ENCODE measurements at places on chromosomes 7 and 10.
A peak's percentile ranks its signal among the peaks of the same experiment; 100 is the strongest.

DNA sequence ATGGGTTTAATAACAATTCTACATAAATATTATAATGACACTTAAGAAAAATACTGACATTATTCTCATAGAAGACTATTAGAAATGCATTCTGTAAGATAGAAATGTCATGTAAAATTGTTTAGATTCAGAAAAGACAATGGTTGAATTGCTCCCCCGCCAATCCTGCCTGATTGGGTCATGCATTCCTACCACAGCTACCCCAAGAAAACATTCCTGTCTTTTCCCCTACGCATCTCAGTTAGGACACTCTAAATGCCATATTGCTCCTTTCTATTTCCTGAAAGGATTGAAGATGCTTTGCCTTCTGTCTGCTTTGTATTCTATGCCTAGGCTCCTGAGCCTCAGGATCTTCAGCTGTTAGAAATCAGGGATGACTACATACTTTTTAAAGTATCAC lies 109.4 kb downstream of the DGKB start:
- no peak for DNase-seq

DNA sequence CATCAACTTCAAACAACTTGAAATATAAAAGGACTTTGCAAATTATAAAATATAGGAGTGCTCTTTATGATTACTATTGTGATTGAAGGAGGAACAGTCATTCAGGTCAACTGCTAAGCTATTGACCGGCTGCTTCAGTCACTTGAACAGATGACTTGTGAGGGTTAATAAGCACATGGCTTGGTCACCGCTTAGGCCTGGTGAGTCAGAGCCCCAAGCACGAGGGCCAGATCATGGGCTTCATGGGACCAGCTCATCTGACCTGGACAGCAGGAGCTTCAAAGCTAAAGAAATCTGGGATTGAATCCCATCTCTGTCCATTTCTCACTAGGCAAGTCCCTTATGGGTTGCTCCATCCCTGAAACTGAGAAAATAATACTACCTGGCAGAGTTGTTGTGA lies 60.4 kb upstream of the ADO start:
- DNase-seq = no peak

DNA sequence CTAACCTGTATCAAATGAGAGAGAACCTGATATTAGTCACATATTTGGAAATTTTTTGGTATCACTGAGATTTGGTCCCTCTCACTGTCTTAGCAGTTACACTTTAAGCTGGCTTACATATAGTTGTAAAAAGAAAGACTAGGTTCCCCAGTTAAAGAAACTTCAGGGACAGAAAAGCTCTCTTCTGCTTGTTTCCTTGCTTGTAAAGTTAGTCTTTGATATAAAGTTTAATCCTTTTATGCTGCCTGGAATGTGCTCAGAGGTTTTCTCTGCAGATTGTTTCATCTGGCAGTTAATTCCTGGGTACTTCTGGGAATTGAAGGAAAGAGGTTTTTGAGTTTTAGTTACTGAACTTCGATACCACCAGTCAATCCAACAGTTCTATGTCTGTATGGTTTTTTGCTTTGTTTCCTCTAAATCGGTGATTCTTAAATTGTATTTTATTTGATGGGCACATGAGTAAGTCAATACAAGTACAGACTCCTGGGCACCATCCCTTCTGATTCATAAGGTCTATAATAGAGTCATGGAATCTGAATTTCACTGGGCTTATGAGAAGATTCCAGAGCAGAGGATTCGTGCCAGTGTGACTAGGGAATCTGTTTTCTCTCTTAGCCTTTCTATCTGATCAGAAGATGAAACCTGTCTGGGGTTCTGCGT lies 1080.9 kb upstream of the C7orf33 start:
- no peak for DNase-seq

- no peak for DNase-seq
Measured at GRCh38 chr7:112538726-112539255, 58.0 kb downstream of the LSMEM1 start.

DNA sequence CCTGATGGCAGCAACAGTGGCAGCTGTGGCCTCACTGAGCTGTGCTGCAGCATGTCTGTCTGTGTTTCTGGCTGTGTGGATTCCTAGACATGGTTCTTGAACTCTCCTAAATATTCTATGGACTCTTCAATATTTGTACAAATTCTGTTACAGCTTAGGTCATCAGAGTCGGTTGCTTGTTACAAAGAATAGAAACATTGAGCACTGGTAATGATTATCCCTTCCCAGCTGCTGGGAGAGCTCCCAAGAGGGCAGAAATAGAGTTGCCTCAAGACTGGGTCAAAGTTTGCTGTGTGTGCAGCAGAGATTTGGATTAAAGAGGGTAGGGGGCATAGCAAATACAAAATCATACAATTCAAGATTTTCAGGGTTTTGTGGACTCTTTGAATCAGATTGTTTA lies 337.1 kb upstream of the AKR1E2 start:
- no peak for DNase-seq

GRCh38 chr7:143733876-143734275 lies 23.6 kb downstream of the CTAGE6 start:
- no peak for DNase-seq

DNA sequence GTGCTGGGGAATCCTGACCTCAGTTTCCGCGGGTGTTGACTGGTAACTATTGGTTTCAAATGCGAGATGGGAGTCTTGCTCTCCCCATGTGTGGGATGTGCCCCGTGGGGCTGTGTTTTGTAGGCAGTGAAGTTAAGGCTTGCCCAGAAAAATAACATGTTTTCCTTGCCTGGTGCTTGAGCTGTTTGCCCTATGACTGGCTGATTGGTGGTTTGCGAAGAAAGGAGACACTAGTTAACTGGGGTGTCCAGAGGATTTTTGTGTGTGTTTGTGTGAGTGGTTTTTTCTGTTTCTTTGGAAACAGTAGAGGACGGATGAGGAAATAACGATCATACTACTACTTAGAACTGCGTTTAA lies 61.9 kb downstream of the CREB5 start:
- no peak for DNase-seq

GRCh38 chr7:50868426-50869100 lies 85.9 kb upstream of the GRB10 start:
- no peak for DNase-seq

DNA sequence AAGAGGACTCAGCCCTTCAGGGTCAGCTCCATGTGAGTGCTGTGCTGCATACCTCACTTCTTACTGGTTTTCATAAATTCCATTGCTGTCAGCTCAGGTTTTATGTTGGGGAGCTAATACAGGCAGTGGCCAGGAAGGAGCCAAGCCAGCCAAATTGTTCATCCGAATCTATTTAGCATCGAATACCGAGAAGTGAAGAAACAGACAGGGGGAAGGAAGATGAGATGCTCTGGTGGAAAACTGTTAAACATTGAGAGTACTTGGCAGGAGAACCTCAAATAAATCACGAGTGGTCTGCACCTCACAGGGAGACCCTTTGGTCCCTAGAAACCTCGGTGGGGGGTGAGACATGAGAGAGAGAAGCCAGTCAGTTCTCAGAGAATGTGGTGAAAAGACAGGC lies 196.0 kb upstream of the TMEM72 start:
- DNase-seq = no peak

DNA sequence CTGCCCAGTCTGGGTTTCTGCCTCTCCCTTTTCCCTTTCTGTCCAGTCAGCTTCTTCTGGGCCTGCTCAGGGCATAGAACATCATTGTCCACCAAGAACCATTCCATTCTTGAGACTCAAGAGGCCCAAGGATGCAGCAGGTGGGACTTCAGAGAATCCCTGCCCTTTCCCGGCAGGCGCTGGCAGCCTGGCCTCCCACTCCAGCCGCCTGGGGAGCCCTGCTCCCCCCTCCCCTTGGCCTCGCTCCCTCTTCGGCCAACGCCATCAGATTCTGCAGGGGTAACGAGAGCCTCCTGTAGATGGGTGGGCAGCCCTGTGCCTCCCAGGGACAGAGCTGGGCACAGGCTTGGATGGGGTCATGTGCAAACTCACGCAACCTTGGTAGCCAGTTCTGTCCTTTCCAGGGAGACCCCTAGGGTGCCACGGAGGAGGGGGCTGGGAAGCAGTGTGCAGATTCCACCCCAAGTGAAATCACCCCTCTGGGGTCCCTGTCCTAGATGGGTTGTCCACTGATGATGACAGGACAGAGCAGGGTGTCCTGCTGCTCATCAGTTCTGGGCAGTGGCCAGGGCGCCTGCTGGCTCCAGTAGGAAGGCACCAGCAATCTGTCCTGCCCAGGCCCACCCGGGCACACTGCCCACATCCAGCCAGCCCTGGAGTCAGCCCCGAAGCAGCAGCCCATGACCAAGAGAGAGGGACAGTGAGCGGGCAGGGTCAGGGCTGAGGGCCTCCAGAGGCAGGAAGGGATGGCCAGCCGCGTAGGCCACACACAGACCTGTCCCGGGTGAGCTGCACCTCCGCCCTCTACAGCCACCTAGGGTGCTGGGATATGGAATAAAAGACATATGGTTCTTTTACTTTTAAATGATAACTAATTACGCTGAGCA lies 47.7 kb downstream of the RASGEF1A start:
- DNase-seq = no peak

DNA sequence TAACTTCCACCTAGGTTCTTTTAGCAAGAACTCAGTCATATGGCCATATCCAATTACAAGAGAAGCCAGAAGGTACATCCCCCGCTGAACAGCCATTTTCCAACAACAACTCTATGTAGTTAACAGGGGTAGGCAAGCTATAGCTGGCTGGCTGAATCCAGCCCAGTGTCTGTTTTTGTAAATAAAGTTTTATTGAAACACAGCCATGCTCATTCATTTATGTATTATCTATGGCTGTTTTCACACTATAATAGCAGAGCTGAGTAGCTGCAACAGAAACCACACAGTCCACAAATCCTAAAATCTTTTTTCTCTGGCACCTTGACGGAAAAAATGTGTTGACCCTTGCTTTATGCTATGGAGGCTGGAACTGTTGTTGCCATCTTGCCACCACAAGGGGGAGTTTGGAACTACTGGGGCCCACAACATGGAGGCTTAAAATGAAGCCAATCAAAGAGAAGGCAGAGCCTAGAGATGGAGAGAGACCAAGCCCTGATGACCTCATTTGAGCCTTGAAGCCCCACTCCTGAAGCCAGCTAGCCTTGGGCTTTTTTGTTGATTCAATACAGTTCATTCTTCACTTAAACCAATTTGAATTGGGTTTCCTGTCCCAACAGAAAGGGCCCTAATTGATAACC lies 33.3 kb upstream of the XPNPEP1 start:
- peak; percentile 81 for DNase-seq

GRCh38 chr7:66460921-66461361 lies 167.7 kb upstream of the KCTD7 start:
- no peak for DNase-seq

DNA sequence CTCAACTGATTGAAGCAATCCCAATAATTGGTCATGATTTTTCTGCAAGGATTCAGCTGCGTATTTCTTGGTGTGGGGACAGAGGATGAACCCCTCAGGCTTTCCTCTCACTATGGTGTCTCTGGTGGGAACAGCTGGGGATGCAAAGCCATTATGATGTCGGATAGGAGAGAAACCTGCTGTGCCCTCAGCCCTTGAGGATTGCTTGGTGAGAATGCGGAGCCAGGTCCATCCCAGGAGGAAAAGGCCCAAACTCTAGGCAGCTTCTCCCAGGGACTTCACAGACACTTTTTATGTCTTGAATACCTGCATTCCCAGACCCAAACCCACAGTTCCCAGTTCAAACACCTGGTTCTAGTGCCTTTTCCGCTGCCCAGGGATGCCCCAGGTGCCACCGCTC lies 302.0 kb downstream of the WDR37 start:
- no peak for DNase-seq

DNA sequence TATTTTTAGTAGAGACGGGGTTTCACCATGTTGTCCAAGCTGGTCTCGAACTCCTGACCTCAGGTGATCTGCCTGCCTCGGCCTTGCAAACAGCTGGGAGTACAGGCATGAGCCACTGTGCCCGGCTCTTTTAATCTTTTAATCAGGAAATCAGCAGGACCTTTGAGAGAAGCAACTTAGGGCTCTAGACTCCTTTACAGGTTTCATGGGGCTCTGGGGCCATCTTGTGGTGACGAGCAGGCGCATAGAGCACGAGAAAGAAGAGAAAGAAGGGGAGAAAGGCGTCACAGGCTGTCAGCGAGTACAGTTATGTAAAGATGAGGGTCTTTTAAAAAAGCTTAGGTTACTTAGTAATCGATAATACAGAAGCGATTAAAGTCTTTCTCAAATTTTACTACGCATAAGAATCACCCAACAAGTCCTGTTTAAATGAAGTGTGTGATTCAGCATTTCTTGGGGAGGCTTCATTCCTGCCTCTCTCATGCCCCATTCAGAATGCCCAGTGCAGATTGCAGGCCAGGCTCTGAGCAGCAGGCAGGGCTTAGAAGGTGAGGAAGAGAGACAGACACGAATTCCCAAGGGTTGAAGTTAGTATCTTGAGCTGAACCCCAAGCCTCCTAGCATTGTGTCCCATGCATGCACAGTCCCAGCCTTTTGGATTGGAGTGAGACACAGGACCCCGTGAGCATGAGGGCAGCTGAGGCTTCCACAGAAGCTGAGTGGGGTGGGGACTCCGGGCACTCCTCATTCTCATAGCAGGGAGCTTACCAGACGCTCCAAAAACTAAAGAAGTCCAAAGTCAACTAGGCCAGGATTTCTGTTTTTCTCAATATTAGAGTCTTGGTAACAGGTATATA lies 23.6 kb upstream of the PFKP start:
- peak; percentile 82 for DNase-seq

DNA sequence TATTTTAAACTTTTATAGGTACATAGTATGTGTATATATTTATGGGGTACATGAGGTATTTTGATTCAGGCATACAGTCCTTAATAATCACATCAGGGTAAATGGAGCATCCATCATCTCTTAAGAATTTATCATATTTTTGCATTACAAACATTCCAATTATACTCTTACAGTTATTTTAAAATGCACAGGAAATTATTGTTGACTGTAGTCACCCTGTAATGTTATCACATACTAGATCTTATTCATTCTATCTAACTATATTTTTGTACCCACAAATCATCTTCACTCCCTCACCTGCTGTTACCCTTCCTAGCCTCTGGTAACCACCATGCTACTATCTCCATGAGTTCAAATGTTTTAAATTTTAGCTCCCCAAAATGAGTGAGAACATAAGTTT lies 56.3 kb upstream of the FAM3C start:
- DNase-seq = no peak

DNA sequence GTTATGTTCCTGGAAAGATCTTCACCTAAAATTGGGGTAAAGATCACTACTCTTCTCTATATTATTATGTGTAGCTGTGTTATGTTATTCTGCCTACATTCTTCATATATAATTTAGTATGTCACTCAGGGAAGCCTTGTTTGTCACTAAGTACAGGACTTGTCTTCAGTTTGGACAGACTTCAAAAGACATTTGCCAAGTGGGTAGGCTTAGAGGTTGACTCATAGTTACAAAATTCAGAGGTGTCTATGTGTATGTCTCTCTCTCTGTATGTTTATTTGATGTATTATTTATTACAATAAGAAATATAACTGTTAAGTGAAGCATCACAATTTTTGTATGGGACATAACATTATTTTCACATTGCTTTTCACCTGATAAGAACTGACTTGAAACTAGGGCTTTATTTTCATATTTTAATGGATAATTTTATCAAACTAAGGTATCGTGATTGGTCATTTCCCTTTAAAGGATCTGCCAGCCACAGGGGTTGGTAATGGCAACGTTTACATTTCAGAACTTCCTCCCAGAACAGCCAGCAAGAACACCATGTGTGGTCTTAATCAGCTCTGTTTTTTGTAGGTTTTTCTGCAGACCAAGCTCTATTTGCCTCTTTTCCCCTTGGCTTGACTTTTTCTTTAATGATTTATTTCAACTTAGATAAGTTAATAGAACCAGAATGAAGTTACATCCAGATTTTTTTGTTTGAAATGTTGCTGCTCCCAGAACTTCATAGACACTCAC lies 262.1 kb upstream of the CACNA2D1 start:
- no peak for DNase-seq
